Activated CD4-positive, alpha-beta T cell treated with anti-CD3 and anti-CD28 coated beads, Interleukin-2, amount 50 U/mL, for 1 hour (primary cell): ENCODE measurements at places on chromosomes 16 and 17.

GRCh38 chr16:11744075-11744470, 1.4 kb upstream of the TXNDC11 start:
- DNase-seq = no peak

DNA sequence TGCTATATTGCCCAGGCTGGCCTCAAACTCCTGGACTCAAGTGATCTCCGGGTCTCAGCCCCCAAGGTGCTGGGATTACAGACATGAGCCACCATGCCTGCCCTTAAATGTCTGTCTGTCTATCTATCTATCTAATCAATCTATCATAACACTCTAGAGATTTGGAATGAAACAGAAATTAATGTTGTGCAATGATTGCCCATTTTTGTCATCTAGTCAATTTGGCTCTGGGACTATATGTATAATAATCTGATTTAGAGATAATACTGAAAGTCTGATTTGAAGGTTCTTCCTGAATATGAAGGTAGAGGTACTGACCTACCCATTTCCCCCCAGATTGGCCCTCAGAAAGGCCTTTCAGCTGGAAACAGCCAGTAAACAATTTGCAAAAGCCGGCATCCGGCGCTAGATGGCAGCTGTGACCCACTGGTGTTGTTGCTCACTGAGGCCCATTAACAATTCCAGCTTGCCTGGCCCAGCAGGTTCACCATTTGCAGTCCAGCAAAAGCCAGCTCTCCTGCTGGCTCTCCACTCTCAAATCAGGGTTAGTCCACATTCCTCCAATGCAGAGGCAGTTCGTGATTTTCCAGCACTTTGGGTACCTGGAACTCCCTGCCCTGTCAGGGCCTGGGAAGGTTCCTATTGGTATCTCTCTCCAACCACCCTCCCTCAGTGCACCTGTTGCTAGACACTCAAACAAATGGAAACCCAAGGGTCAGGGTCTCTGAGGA, 22.9 kb upstream of the C16orf87 start:
- peak; percentile 55 for DNase-seq

GRCh38 chr17:78977997-78978973, 1.4 kb downstream of the LGALS3BP start:
- DNase-seq = no peak

DNA sequence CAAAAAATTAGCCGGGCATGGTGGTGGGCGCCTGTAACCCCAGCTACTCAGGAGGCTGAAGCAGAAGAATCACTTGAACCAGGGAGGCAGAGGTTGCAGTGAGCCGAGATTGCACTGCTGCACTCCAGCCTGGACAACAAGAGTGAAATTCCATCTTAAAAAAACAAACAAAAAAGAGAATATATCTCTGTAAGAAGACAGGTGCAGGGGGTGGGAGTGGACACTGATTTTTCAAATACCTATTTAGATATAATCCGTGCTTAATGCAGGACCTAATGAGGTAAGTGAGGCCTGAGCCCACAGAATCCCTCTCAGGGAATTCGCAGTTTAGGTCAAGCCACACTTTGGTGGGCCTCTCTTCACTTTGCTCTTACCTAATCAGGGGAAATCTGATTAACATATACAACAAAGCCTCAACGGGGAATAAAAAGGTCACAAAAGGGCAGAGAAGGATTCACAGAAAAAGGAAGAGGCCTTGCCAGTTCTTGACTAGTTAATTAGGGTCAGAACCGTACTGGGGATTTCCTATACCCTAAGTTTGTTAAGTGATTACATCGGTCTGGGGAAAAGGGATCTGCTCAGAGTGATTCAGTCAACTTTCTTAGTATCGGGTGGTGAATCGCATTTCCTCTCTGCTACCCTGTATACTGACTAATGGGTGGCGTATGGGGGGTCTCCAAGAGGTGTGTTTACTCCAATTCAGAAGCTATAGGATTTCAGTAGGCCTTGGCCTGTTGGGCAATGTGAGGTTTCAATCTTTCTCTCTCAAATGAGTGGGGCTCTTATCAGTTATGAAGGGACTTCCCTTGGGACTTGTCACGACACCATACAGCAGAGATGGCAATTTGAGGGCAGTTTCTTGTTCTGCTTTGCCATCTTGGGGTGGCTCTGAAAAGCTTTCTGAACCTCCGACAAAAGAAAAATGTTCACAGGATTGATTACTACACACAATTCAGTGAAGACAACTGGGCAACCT, 1.9 kb upstream of the NFAT5 start:
- peak; percentile 25 for DNase-seq

- no peak for DNase-seq
Observed at GRCh38 chr16:5364186-5364585, 266.6 kb upstream of the EEF2KMT start.

DNA sequence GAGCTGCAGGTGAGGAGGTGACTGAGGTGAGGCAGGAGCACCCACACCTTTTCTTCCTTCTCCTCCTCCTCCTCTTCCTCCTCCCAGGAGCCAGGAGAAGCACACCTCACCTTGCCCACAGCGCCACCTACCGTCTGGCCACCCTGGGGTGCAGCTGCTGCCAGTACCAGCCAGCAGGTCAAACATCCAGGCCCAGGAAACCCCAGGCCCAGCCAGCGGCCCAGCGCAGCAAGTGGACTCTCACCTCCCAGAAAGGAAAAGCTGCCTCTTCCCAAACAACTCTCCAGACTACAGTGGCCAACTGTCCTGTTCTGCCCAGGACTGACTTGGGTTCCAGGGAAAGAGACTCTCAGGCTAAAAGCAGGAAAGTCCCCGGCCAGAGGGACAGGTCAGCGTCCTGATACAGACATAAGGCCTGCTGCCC, 22.7 kb downstream of the PEMT start:
- DNase-seq = peak; percentile 56

DNA sequence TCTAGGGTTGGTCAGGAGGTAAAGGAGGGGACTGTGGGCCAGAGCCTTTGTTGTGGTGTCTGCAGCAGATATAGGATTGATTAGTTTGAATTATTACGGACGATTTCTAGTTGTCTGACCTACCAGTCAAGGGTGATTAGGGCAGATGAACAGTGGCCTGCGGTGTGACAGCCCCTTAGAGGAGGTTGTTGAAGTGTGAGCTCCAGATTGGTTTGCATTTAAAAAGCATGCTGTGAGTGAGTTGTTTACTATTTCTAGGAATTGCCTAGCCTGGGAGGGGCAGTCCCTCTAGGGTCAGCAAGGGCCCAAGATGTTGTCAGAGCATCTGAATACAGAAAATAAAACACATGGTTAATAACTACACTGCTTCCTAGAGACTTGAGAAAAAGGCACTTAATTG, 108.8 kb downstream of the ARHGAP44 start:
- DNase-seq = no peak

DNA sequence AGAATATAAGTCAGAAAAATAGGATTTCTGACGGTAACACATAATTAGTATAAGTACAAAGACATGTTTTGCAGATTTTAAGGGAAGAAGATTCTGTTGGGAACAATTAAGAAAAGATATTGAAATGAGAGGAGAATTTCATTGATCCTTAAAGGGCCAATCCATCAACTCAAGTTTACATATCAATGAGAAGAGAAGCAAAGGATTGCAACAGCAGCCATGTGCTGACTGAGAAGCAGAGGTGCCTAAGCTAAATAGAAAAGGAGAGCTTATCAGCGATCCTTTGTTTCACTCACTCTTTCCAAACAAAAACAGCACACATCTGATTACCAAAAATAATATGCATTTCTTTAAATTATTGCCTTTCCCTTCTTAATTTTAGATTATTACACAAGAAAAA, 94.6 kb downstream of the ITFG1 start:
- no peak for DNase-seq

DNA sequence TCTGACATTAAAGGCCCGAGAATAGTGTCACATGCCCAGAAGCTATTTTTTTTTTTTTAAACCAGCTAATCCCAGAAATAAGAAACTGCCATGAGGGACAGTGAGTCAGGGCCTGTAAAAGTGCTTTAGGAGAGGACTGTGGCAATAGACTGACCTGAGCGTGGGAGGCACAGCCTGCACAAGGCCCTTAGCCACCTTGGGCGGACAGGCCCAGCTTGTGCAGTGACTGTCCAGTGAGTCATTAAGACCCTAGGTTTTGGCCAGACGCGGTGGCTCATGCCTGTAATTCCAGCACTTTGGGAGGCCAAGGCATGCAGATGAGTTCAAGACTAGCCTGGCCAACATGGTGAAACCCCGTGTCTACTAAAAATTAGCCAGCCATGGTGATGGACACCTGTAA, 343.0 kb upstream of the ZFHX3 start:
- DNase-seq = no peak

GRCh38 chr17:4591529-4591928, 7.2 kb downstream of the SMTNL2 start:
- no peak for DNase-seq

GRCh38 chr16:53565296-53565863, 62.4 kb upstream of the AKTIP start:
- DNase-seq = no peak

DNA sequence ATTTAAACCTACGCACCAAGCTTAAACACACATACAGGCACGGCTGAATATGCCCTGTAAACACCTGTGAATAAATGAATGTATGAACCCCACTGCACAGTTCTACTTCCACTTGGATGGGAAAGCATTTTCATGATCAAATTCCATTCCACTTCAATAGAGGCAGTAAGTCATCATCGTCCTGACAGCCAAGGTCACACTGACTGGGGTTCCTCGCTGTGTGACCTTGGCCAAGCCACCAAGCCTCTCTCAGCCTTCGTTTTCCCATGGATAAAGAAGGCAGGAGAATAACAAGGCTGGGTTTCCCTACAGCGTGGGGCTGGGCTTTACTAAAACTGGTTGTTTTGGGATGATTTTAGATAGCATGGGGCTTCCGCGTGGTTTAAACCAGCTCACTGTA, 82.8 kb downstream of the TBC1D16 start:
- DNase-seq = no peak

GRCh38 chr17:34763728-34764665, 184.6 kb downstream of the TMEM132E start:
- no peak for DNase-seq

- no peak for DNase-seq
Observed at GRCh38 chr16:50309527-50310307, 43.4 kb downstream of the ADCY7 start.

GRCh38 chr17:21012736-21013135, 30.1 kb downstream of the USP22 start:
- no peak for DNase-seq

GRCh38 chr17:10120749-10121148, 77.7 kb downstream of the GAS7 start:
- DNase-seq = no peak

DNA sequence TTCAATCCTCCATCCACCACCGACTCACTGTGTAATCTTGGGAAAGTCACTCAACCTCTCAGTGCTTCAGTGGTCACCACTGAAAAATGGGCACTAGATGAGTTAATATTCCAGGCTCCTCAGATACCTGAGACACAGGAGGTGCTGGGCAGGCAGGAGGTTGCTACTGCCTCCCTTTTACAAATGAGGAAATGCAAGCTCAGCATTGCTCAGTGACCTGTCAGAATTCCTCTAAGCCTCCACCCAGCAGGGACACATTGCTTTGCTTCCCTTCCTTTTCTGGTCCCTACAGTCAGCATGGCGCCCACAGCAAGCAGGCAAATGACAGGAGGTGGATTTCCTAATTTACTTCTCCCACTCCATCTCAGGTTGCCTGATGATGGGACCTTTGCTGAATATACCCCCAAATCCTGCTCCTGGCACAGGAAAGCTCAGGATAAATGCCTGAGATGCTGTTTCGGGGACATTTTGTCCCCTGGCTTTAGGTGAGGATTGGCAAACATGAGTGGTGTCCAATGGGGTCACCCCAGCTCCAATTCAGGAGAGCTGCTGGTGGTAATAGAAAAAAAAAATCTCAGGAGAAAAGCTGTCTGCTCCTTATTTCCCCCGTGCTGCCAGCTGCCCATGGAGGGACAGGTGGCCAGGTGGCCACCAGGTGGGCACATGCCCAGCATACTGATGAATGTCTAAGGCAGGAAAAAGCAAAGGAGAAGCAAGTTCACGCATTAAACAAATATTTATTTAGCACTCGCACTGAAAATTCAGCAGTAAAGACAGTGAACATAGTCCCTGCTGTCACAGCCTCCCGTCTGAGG, 5.0 kb upstream of the KRT13 start:
- DNase-seq = no peak

GRCh38 chr17:79944821-79945391, 90.8 kb downstream of the TBC1D16 start:
- no peak for DNase-seq

DNA sequence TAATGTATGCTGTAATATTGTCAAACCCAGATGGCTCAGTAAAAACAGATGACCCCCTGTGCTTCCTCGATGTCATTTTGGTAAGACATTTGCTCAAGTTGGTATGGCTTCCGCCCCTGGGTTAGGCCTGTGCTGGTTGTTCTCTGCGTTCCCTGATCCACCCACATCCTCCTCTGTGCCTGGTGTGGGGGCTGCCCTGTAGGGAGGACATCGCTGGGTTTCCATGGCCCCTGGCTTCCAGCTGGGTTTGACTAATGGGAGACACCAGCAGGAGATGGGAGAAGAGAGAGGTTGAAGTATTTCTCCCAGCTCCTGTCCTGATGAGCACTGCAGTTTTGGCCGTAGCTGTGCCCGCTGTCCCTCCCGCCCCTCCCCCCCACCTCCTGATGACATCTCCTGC, 4.4 kb upstream of the MFAP4 start:
- no peak for DNase-seq

GRCh38 chr16:54077050-54077821, 209.4 kb downstream of the IRX3 start:
- DNase-seq = no peak

DNA sequence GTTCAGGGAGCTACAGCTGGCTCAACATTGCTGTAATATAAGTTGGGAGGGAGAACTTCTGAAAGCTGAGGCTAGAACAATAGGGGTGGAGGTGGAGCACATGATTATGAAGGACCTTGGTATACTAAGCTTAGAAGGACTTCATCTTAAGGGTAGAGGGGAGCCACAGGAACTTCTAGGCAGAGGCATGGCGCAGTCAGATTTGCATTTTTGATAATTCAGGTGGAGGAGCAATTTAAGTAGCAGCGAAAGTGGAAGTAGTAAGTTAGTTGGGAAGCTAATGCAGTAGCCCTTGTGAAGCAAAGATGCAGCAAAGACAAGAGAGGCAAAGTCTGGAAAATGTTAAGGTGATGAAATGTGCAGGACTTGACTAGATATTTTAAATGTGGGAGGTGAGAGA, 144.1 kb downstream of the SPECC1 start:
- DNase-seq = no peak

DNA sequence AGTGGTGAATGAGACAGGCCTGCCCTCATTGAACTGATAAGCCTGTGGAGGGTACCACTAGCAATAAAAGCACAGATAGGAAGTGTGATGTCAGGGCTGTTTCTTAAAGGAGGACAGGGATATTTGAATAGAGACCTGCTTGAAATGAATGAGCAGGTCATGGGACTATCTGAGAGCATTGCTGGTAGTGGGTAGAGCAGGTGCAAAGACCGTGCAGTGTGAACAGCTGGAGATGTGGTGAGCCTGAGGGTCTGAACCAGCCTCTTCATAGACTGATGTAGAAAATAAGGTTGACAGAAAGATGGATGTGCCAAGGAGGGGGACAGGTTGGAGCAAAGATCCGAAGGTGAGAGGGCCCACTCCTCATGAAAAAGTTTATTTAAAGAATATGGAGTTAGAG, 2.4 kb downstream of the NUP93 start:
- no peak for DNase-seq
